ENCODE measurements at places on chromosomes 7 and 10. TPM values are rescaled to one million over a fixed set of nuclear protein-coding genes. Genes with fewer than 3 reads are reported as not detected.

Gene KCTD7
- total RNA-seq, result 15.2 TPM

Gene ARHGEF35
- 0.51 TPM for total RNA-seq

Gene SLC13A4
- total RNA-seq, result 0.50 TPM

Gene CCDC6
- 35.5 TPM for total RNA-seq

Gene HERPUD2
- 32.5 TPM for total RNA-seq

Gene RELN
- total RNA-seq, result 0.33 TPM

Gene ZNF775
- total RNA-seq, result 9.6 TPM

Gene PIK3AP1
- 0.17 TPM for total RNA-seq

Gene ZNF33B
- 7.8 TPM for total RNA-seq

Gene OR9A4
- not detected for total RNA-seq

Gene SERPINE1
- total RNA-seq, result 167 TPM

Gene RBP3
- total RNA-seq, result not detected

Gene VIM
- 7,192 TPM for total RNA-seq

Gene RARRES2
- 174 TPM for total RNA-seq

Gene GPR26
- not detected for total RNA-seq

Gene TFR2
- not detected for total RNA-seq

Gene HOXA1
- 0.50 TPM for total RNA-seq

Gene NODAL
- total RNA-seq, result not detected

Gene GOLGA7B
- total RNA-seq, result not detected

Gene ACADSB
- 5.6 TPM for total RNA-seq

Gene OR6V1
- not detected for total RNA-seq

Gene KNDC1
- 0.50 TPM for total RNA-seq

Gene AKR1C8
- total RNA-seq, result not detected

Gene RP9
- 19.2 TPM for total RNA-seq

Gene PLPP4
- total RNA-seq, result 0.26 TPM

Gene SEMA3C
- total RNA-seq, result 203 TPM

Gene CFAP69
- total RNA-seq, result 6.2 TPM

Gene GIMAP5
- not detected for total RNA-seq

Gene SFRP4
- total RNA-seq, result 54.2 TPM

Gene SH2B2
- total RNA-seq, result 2.0 TPM

Gene CALHM3
- not detected for total RNA-seq

Gene CREB5
- total RNA-seq, result 3.1 TPM

Gene MBL2
- total RNA-seq, result not detected

Gene BLOC1S2
- 88.8 TPM for total RNA-seq

Gene FFAR4
- total RNA-seq, result not detected

Gene PRKG1
- 60.1 TPM for total RNA-seq

Gene NEUROD6
- not detected for total RNA-seq

Gene ZNF438
- 3.9 TPM for total RNA-seq

Gene ADIRF
- 142 TPM for total RNA-seq

Gene ANKIB1
- 60.4 TPM for total RNA-seq

Gene SORBS1
- total RNA-seq, result 0.26 TPM

Gene CYP2E1
- 0.50 TPM for total RNA-seq

Gene THSD7A
- 0.83 TPM for total RNA-seq

Gene ELAPOR2
- total RNA-seq, result 5.9 TPM

Gene TRIM74
- total RNA-seq, result not detected

Gene OPN1SW
- total RNA-seq, result not detected

Gene HOXA2
- 1.0 TPM for total RNA-seq

Gene PDE6C
- not detected for total RNA-seq

Gene NEURL1
- total RNA-seq, result not detected

Gene ATE1
- total RNA-seq, result 28.1 TPM

Gene LHFPL3
- total RNA-seq, result not detected

Gene FRAT1
- total RNA-seq, result 2.8 TPM

Gene WNT8B
- total RNA-seq, result not detected

Gene PROSER2
- total RNA-seq, result 1.8 TPM

Gene HTR5A
- total RNA-seq, result not detected

Gene AKR1D1
- total RNA-seq, result not detected

All from fibroblast of lung (primary cell).